ENCODE measurements at places on chromosomes 5 and 9.
A peak's percentile ranks its signal among the peaks of the same experiment; 100 is the strongest.

DNA sequence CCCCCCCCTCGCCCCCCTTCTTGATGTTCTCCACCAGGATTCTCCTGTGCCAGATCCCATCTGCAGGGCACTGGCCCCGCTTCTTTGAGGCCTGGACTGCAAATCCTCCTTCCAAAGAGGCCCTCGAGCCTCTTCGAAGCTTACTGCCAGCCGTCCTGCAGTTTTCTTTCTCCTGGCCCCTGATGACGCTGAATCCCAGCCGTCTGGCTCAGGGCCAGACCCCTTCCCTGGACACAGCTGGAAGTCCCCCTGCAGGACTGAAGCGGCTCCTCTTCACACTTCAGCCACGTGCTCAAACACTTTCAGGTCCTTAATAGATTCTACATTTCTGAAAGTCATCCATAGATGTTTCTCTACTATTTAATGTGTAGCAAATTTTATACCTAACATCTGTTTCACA lies 121.5 kb downstream of the EHMT1 start:
- no peak for DNase-seq

DNA sequence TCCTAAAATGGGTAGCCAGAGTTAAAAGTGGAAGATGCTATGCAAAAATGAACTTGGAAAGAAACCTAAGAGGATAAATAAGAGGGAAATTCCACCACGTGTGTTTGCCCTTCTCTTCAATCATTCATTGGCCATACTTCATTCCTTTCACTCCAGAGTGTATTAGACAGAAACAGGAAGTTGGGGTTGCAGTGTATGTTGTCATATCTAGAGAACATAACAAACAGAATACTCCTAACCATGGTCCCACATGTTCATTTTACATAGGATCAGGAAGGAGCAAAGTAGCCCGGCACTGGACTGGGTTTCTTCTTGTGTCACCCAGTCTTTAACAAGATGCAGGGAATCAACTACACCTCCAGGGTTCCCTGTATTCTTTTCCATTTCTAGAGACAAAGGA lies 7.6 kb upstream of the GPBP1 start:
- peak; percentile 24 for DNase-seq

DNA sequence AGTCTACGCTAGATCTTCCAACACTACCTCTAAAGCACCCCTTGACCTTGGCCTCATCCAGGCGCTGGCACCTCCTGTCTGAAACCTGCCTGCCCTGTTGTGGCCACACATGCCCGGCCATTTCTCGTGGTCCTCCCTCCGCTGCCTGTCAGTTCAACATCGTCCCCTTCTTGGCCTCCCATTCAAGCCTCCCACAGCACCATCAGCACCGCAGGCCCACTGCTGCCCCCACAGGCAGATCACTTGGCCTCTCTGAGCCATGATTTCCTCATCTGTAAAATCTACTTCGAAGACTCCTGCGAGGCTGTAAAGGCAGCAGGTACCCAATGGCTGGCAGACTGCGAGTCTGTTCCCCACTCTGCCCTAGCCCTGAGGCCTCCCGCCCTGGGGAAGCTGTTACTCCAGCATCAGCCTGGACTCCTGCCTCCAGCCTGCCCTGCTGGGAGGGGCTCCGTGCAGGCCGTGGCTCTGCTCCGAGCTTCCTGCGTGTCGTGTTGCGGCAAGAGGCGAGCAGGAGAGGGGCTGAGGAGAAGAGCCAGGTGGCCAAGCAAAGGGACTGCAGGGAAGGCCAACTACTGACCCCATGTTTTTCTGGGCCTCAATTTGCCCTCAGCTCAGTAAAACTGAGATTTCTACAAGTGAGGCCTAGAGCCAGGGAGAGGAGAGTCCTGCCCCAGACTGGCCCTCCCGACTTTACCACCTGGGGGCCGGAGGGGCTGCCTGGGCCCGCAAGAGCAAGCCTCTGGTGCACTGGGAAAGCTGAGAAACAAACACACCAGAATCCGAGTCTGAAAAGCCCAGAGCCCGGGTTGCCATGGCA lies 70.5 kb upstream of the LRRTM2 start:
- no peak for DNase-seq

DNA sequence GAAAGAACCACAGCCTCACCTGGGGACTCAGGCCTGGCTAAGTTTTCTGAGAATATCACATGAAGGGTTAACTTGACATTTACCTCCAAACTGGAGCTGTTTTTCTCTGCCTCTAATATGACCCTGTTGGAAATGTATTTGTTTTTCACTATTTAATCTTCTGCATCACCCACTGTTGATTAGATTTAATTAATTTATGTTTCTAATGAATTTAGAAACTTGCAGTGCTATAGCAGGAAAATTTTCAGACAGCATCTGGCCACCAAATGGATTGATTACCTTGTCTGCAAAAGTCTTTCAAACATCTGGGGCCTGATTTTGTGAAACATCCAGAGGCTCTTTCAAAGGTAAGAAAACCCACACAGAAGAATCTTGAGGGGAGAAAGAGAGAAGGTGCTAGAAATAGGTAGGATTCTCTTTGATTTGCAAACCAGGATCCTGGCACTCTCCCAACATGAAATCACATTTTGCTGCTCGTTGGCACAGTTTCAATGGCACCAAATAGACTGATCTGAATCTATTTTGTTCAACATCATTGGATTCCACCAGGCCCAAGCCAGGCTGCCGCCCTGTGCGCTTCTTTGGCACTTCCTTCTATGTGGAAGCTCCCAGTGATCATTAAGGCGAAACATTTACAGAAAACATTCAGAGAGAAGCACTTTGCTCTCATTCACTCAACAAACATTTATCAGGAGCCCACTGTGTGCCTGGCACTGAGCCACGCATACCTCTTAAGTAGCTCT lies 157.3 kb downstream of the PPP2R2B start:
- DNase-seq, result no peak

DNA sequence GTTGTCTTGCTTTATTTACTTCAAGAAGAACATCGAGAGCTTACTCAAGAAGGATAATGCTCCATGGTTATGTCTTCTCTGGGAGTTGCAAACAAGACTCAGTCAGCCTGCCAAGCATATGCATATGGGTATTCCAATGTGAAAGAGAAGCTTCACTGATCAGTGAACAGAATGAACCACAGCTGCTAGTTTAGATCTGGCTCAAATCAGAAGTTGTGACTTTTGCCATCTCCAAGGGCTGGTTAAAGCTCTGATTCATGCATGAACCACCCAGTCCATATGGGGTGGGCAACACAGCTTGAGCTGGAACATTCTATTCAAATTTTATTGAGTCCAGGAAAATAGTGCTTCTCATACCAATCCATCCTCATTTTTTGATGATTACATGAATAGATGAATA lies 50.0 kb downstream of the ATPSCKMT start:
- DNase-seq, result no peak

DNA sequence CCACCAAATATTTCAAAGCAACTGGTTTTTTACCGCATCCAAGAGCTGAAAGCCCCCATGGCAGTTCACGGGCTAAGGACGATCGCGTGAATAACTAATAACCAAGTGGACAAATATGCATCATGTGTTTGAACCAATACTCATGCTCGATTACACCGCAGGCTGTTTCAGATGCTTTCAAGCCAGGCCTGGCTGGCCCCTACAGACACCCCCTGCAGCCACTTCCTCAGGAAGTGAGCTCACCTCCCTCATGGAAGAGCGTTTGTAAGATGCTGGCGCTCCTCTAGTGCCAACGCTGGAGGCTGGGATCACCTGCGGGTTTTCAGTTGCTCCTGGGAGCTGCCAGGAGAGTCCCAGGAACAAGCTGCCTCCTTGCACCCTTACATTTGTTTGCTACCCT lies 53.9 kb upstream of the PTCH1 start:
- no peak for DNase-seq

DNA sequence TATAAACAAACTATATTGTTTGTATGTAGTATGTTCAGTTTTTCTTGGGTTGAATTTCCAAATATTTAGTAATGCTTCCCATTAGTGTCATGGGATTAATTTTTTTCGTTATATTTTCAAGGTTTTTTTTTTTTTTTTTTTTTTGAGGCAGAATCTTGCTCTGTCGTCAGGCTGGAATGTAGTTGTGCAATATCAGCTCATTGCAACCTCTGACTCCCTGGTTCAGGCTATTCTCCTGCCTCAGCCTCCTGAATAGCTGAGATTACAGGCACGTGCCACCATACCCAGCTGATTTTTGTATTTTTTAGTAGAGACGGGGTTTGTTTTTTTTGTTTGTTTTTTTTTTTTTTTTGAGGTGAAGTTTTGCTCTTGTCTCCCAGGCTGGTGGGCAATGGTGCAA lies 10.6 kb downstream of the DDX46 start:
- peak; percentile 39 for DNase-seq

- DNase-seq, result no peak
These were observed 117.2 kb downstream of the INVS start for GRCh38 chr9:100216178-100216787.

GRCh38 chr9:95268681-95269080 lies 48.8 kb downstream of the FANCC start:
- no peak for DNase-seq

GRCh38 chr9:137833721-137834613 lies 43.6 kb upstream of the CACNA1B start:
- no peak for DNase-seq

DNA sequence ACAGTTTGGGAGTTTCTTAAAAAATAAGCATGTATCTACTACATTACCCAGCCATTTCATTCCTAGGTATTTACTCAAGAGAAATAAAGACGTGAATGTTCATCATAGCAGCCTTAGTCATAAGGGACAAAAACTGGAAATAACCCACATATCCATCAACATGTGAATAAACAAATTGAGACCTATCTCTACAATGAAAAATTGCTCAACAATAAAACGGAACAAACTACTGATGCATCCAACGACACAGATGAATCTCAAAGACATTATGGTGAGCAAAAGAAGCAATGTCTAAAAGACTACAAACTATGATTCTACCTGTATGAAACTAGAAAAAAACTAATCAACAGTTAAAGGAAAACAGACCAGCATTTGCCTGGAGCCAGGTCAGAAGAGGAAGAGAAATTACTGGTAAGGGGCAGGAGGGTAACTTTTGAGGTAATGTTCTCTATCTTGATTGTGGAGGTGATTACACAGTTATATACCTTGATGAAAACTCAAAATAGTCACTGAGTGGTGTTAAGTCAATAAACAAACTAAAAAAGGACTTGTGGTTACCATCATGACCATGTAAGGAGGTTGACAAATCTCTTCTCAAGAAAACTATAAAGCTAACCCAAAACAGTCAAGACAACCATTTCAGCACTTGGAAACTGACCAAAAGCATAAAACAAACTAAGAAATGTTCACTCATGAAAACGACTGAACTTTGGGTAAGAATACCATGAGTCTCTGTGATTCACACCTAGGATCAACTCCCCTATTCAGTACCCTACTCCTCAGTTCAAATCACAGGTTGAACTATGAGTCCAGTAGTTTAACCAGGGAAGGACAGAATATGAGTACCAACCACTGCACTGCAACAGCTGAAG lies 10.4 kb downstream of the UIMC1 start:
- peak; percentile 63 for DNase-seq

- peak; percentile 5 for DNase-seq
These were observed 2.4 kb downstream of the ANKRD31 start for GRCh38 chr5:75234251-75234650.

GRCh38 chr5:173849908-173850307 lies 38.2 kb upstream of the CPEB4 start:
- no peak for DNase-seq

DNA sequence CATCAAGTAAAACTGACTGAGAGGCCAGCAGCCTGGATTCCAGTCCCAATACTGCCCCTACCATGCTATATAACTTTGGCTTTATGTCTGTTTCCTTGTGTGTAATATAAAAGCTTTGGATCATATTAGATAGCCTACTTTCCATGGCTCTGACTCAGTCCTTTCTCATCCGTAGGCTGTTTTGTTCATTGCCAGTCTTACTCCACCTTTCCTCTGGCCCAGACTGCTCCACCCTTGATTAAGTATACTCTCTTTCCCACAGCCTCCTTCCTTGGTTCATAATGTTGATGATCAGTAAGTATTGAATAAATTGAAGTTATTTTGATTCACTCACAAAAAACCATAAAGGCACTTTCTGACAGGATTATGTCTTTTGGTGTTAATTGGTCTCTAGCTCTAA lies 1.5 kb upstream of the MRPS30 start:
- peak; percentile 38 for DNase-seq

DNA sequence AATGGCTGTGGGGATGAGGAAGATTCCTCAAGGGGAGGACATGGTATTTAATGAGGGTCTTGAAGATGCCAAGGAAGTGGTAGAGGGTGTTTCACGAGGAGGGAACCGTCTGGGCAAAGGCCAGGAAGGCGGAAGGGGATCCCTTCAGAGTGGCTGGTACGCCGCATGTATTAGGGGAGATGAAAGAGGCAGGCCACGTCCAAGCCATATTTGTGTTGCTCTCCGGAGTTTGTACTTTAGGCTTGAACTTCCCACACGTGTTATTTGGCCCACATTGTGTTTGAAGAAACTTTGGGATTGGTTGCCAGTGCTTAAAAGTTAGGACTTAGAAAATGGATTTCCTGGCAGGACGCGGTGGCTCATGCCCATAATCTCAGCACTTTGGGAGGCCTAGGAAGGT lies 1.2 kb downstream of the FXN start:
- no peak for DNase-seq

GRCh38 chr9:77392328-77392727 lies 215.0 kb downstream of the VPS13A start:
- no peak for DNase-seq

GRCh38 chr5:92041911-92042660 lies 659.0 kb upstream of the ARRDC3 start:
- DNase-seq, result no peak

DNA sequence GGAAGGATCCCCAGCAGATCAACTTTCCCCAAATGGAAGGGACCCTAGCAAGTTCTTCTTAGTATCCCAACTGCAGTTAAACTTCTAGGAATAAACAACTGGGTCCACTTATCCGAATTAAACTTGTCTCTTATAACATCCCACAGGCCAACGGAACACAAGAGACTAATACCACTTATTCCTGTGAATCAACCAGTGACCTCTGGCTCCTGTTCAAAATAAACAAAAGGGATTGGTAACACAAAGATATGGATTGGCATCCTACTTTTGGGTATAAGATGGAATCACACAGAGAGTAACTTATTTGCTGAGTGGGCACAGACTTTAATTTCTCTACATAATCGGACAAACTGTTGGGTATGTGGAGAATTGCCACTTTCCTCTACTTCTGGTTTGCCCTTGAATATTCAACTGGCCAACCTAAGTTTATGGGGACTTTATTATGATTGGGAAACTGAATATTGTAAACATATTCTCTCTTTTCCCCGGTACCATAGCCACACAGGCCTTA lies 12.4 kb upstream of the PAIP1 start:
- no peak for DNase-seq

DNA sequence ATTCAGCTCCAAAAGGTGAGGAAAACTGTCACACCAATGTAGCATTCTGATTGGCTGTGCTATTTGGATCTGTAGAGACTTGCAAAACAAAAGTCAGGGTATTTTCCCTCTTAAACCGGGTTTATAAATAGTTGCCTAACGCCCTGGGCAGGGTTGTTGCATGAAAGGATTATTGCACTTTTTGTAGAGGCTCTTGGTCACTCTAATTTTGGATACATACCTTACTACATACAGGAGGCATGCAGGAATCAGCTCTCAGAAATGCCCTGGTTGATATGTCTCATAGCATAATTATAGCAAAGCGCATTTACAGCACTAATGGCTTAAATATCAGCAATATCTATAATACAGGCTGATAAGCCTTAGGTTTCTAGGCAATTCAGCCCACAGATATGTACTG lies 200.0 kb upstream of the GDNF start:
- DNase-seq, result no peak

Measured in NCI-H226 (cell line).